Bronchial smooth muscle cell (primary cell): ENCODE measurements at places on chromosomes 5 and 9. TPM values are rescaled to one million over a fixed set of nuclear protein-coding genes. Genes with fewer than 3 reads are reported as not detected.

HRH2 gene
- under 0.01 TPM in 1 of 2 replicates, not detected in the other for total RNA-seq

GPR151 gene
- total RNA-seq: not detected in 2 replicates

WWC1 gene
- total RNA-seq: 0.17 and 0.32 TPM in 2 replicates

RGS7BP gene
- total RNA-seq: not detected in 2 replicates

PTPN3 gene
- total RNA-seq: under 0.01 and 0.17 TPM in 2 replicates

SPDL1 gene
- 5.2 and 6.5 TPM in 2 replicates for total RNA-seq

NOXA1 gene
- 0.26 and 0.95 TPM in 2 replicates for total RNA-seq

CDC20B gene
- total RNA-seq: 0.09 TPM in 1 of 2 replicates, not detected in the other

RAPGEF1 gene
- total RNA-seq: 13.7 and 14.9 TPM in 2 replicates

SPZ1 gene
- not detected in 2 replicates for total RNA-seq

SLC4A9 gene
- not detected in 2 replicates for total RNA-seq

LRRC19 gene
- total RNA-seq: not detected in 2 replicates

SPATA31A3 gene
- total RNA-seq: not detected in 2 replicates

LIX1 gene
- total RNA-seq: not detected in 2 replicates

PPP6C gene
- total RNA-seq: 7.3 TPM in 2 replicates

GABRA6 gene
- total RNA-seq: not detected in 2 replicates

NEUROG1 gene
- not detected in 2 replicates for total RNA-seq

FAM200C gene
- total RNA-seq: 3.0 and 3.2 TPM in 2 replicates

MPDZ gene
- 11.2 and 39.6 TPM in 2 replicates for total RNA-seq

FUT7 gene
- not detected in 2 replicates for total RNA-seq

SH3GL2 gene
- not detected in 2 replicates for total RNA-seq

SMIM33 gene
- not detected in 2 replicates for total RNA-seq

ZCCHC9 gene
- total RNA-seq: 20.9 and 32.0 TPM in 2 replicates

PCDHAC2 gene
- total RNA-seq: under 0.01 and 0.09 TPM in 2 replicates

SH2D3C gene
- total RNA-seq: not detected in 2 replicates

LCN10 gene
- total RNA-seq: 0.16 TPM in 1 of 2 replicates, not detected in the other

PRRX2 gene
- total RNA-seq: 21.5 and 44.3 TPM in 2 replicates

ADAMTS19 gene
- total RNA-seq: under 0.01 TPM in 1 of 2 replicates, not detected in the other

PCDHB2 gene
- 1.3 and 8.4 TPM in 2 replicates for total RNA-seq

P4HA2 gene
- total RNA-seq: 199 and 465 TPM in 2 replicates

LRRTM2 gene
- total RNA-seq: 1.0 and 3.5 TPM in 2 replicates

CEL gene
- 0.32 and 0.34 TPM in 2 replicates for total RNA-seq

SOWAHA gene
- under 0.01 TPM in 2 replicates for total RNA-seq

CLIC3 gene
- 6.8 and 8.2 TPM in 2 replicates for total RNA-seq

SPINK1 gene
- total RNA-seq: not detected in 2 replicates

STK10 gene
- total RNA-seq: 16.8 and 18.4 TPM in 2 replicates
